ENCODE measurements at places on chromosomes 1 and 21.

DNA sequence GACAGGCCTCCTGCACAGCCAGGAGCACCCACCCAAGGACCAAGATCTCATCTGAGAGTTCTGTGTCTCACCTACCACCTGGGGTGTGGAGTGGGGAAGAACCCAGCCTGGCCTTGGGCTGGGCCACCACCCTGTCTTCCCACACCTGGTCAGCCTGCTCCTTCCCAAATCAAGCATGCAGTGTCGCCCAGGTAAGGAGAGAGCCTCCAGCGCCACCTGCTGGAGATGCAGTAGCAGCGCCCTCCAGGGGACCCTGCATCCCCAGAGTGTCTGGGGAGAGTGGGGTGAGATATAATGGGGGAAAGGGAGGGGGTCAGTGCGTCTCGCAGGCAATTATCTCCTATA lies 32.3 kb downstream of the KIAA2013 start:
- no peak for DNase-seq

DNA sequence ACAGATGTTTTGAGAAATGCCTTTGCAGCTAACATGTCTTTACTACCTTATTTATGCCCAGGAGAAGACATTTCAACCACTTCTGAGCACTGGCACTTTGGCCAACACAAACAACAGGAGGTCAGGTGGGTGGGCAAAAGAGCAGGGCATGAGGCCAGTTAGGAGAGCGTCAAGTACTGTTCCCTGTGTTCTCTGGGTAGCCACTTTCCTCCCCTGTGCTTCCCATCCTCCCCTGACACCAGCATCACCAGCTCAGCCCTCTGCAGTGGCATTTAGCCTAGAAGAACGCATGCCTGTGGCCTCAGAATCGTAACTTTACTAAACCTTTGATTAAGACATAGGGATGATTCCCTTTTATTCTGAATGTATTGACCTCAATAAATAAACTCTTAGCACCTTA lies 18.3 kb downstream of the BTG2 start:
- DNase-seq = no peak

DNA sequence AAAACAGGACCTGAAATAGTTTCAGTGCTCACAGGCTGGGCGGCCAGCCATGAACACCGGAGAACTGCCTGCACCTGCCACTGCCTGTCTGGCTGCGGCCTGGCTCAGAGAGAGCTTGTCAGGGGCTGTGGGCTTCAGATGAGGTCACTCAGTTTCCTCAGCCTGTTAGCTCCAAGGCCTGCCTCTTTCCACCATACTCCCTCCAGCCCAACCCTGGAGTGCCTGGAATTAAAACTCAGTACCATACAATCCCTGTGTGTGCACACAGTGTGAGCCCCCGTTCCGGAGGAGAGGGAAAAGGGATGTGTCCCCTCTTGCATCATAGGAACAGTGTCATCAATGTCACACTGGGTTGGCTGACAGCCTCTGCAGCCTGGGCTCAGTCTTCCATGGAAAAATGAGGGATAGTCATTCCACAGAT lies 16.2 kb downstream of the CACNA1S start:
- no peak for DNase-seq

DNA sequence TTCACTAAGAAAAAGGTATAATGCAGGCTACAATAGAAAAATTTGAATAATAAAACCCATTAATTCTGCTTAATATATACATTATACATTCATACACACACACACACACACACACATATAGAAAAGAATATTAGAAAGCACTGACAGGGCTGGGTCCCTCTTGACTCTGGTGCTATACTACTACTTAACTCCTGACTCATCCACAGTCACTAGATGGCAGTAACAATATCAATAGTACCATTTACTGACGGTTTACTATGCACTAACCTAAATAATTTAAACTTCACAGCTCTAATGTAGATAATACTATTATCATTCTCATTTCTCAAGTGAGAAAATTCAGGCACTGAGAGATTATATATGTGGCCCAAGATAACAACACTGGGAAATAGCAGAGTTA lies 87.5 kb downstream of the COP1 start:
- no peak for DNase-seq

DNA sequence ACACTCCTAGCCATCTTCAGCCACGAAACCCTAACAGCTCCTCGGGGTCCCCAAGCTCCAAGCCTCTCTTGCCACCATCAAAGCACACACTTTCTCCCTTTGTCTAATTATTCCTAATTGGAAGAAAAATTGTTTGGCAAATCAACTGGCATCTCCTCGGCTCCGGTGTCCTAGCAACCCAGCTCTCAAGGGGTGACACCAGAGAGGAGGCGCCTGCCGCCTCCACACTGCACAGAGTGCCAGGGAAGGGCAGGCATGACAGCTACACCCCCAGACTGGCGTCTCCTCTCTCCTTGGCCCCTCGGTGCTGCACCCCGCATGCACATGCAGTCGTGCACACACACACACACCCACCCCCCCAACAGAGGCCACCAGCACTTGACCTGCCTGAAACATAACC lies 18.2 kb upstream of the GJB5 start:
- no peak for DNase-seq

GRCh38 chr1:30662291-30662840 lies 61.0 kb downstream of the MATN1 start:
- no peak for DNase-seq

DNA sequence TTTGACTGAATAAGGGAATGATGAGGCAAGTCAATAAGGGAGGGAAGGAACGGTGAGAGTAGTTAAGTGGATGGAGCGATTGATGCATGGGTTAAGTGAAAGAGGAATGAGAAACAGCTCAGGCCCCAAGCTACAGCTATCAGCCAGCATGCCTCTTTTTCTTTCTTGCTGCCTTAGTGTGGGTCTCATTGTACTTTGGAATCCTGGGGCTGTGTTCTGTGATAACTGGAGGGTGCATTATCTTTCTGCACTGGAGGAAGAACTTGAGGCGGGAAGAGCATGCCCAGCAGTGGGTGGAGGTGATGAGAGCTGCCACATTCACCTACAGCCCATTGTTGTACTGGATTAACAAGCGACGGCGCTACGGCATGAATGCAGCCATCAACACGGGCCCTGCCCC lies 1.0 kb downstream of the TEX38 start:
- no peak for DNase-seq

DNA sequence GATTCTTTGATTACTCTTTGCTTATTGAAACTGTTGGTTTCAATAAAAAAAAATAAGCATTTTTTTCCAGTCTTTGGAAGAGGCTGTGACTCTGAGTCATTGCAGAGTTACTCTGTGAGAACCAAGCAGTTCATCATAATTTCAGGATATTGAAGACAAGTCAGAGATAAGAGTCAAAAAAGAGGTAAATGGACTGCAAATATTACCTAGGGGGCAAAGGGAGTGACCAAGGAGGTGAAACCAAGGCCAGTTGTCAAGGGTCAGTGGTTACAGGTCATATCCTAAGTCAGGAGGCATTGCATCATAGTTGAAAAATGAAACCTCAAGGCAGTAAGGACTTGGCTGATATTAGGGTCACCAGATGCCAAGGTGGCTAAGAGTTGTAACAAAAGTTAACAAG lies 597.1 kb upstream of the USP24 start:
- no peak for DNase-seq

GRCh38 chr1:115224636-115225035 lies 113.4 kb downstream of the NGF start:
- DNase-seq = no peak

DNA sequence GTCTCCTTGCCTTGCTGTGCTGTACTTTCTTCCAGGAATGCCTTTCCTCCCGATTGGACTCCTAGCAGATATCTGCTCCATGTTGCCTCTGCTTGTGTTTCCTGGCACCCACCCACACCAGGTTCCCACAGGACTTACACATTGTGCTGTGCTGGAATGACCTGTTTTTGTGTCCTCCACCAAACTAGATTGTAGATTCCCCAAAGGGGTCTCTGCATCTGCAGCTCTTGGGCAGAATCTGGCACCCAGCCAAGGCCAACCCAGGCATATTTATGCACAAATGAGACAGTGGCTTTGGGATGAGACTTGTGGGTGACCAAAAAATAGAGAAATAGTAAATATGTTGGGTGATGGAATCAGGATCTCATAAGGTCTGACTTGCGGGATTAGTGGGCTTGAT lies 278.2 kb downstream of the RRAGC start:
- no peak for DNase-seq

- DNase-seq = no peak
Measured at GRCh38 chr1:173758980-173759379, 44.2 kb downstream of the KLHL20 start.

DNA sequence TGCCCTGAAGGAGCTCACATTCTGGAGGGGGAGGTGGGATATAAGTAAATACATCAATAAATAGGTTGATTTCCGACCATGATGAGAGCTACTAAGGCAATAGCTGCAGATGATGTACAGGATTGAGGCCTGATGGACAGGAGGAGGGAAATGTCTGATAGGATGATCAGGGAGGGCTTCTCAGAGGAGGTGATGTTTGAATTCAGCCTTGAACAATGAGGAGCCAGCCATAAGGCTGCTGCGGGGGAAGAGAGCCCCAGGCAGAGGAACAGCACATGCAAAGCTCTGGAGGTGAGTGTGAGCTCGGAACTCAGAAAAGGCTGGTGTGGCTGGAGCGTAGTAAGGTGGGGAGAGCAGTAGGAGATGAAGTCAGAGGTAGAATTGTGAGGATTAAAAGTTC lies 411.7 kb downstream of the PTPRU start:
- DNase-seq = no peak

GRCh38 chr1:107413951-107414350 lies 273.1 kb downstream of the NTNG1 start:
- DNase-seq = no peak

GRCh38 chr1:173570370-173571007 lies 32.4 kb downstream of the SLC9C2 start:
- DNase-seq = no peak

- DNase-seq = no peak
Measured at GRCh38 chr1:7606096-7606495, 165.0 kb upstream of the VAMP3 start.

GRCh38 chr1:23727362-23727811 lies 15.9 kb upstream of the ELOA start:
- DNase-seq = no peak

DNA sequence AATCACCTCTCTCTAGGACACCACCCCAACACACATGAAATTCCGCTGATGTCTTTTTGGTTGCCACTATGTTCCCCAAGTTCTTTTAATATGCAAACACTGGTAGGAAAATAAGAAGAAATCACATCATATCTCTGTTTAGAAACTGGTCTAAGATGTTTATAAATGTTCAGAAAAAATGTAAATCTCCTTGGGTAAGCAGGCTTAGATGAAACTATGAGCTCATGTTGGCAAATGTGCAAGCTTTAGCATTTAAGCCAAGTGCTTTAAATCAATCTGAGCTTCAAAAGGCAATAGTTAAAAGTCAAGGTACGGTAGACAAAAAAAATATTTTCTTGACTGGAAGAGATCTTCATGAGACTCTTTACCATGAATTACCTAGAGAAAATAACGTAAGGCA lies 25.2 kb upstream of the SLAMF9 start:
- no peak for DNase-seq

- DNase-seq = no peak
Measured at GRCh38 chr1:174964261-174964971, 35.3 kb upstream of the CACYBP start.

- DNase-seq = no peak
Measured at GRCh38 chr1:43995984-43996732, 4.8 kb downstream of the CCDC24 start.

DNA sequence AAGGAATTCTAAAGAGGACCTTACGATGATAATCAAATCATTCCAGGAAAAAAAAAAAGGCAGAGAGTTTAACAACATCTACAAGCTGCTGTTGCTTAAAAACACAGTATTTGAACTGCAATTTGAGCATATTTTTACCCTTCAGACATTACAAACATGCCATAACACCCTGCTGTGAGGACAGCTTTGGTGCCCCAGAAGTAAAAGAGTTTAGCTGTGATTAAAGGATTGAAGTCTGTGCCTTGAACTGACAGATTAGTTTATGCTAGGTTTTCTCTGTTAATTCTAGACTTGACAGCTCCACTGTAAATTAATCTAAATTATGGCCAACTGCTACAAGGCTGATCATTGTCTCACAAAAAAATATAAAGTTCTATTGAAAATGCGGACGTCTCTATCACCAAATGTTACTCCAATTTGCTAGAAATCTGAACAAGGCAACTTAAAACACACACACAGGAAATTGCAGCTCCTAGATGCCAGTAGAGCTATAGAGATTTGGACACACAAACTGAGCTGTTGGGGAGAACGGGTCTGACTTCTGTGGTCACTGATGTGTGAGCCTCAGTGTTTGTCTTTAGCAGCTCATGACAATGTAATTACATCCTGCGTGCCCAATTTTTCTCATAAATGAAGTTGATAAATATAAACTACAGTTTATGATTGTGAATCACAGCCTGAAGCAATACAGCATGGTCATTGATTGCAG lies 217.9 kb downstream of the NTNG1 start:
- DNase-seq = peak; percentile 83

DNA sequence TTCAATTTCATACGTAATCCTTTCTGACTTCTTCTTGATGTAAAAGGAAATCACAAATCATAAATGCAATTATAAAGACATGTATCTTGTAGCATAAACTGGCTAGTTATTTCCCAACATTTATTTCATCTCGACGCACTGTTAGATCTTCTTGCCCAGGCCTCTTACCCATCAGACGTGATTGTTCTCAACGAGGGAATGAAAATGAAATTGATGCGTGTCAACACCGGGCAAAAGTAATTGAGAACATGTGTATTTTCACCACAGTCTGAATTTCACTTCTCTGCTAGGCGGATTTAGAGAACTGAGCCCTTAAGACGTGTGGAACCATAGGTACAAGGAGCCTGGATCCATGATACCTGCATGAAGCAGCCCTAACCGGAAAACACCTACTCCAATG lies 519.7 kb downstream of the KCNT2 start:
- DNase-seq = no peak

DNA sequence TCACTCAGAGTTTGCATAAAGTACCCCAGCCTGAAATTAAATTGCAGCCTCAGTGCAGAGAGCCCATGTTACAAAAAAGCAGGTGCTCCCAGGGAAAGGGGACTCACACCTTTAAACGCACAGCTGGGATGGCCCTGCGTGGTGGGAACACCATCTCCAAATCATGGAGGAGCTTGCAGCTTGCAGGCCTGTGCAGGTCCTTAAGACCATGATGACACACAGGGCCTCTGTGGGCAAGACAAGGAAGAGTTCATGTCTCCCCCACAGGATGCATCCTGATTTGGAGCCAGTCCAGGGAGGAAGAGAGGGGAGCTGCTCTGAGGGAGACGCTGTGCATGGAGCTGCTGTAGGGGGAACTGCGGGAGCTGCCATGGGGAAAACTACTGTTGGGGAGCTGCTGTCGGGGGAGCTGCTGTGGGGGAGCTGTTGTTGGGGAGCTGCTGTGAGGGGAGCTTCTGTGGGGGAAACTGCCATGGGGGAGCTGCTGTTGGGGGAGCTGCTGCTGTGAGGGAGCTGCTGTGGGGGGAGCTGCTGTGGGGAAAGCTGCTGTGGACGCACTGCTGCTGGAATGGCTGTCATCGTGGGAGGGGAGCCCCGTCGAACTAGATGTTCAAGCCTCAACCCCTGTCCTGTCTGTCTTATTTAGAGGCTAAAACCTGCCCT lies 113.9 kb downstream of the MATN1 start:
- no peak for DNase-seq

GRCh38 chr1:163730411-163730821 lies 408.7 kb downstream of the NUF2 start:
- DNase-seq = no peak

Measured in NCI-H2227 treated with DMSO at 0.1 percent for 48 hours (cell line).